Stimulated activated CD4-positive, alpha-beta T cell treated with anti-CD3 and anti-CD28 coated beads, Interleukin-15, amount 100 ng/mL, for 24 hours (primary cell): ENCODE measurements at places on chromosomes 4 and X.

GRCh38 chr4:100414016-100414790, 103.6 kb downstream of the EMCN start:
- DNase-seq = no peak

DNA sequence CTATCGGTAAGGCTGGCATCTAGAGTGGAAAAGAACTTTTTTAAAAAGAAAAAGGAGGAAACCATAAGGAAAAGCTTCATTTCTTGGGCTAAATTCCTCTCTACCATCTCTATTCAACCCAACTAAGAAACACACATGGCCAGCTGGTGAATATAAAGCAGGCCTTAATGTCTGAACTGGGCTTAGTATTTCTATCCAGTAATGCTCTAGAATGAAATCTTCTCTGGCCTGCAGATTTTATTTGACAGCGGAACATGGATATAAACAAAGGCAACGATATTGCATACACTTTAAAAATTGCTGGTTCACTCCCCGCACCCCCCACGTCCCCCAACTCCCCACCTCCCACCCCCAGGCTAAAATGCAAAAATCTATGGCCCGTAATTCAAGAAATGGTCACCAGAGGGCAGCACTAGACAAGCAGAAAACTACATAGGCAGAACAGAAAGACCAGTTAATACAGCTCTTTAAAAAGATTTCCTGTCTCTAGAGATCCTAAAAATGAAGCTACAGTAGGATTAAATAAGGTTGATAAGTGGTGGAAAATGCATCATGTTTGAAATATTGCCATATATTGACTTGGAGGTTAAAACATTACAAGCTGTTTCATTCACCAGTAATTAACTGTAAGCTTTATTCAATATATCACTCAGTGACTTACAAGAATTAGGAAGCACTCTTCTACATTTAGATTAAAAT, 155.2 kb upstream of the GALNT7 start:
- DNase-seq = peak; percentile 51

DNA sequence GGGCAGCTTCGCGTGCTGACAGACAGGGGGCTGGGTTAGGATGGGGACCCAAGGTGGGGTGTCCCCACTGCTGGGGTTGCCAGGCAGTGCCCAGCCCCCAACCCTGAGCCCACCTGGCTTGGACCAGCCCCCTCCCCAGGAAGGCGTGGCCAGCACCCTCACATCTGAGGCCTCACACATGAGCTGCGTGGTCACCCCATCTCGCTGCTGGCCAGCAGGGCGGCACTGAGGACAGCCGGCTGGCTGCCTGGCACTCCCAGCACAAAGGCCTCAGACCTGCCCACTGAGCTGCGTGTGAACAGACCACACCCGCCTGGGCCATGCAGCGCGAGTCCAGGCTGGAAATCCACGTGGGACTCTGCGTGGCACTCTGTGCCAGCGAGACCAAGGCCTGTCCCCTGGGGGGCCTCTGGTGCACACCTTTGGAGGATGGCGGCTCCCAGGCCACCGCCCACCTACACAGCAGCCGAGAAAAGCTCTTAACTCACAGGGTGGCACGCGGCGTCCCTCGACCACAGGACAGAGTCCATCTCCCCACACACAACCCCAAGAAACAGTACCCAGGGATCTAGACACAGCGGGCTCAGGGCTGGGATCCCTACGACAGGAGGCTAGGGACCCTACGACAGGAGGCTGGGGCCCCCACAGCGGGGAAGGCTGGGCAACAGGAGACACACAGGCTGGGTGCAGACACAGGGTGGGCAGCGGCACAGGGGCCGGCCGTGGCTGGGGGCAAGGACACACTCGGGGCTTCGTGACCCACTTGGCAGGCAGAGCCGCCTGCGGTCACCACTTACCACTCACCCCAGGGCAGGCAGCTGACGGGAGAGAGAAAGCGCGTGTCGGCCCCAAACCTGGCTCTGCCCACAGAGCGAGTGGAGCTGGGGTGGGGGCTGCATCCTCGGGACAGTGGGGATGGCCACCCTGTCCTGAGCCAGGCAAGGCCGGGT, 9.8 kb downstream of the DGKQ start:
- DNase-seq = no peak

- DNase-seq = no peak
Observed at GRCh38 chr4:10662937-10663336, 21.6 kb downstream of the CLNK start.

- no peak for DNase-seq
Observed at GRCh38 chrX:53194308-53194707, 30.7 kb downstream of the KDM5C start.

DNA sequence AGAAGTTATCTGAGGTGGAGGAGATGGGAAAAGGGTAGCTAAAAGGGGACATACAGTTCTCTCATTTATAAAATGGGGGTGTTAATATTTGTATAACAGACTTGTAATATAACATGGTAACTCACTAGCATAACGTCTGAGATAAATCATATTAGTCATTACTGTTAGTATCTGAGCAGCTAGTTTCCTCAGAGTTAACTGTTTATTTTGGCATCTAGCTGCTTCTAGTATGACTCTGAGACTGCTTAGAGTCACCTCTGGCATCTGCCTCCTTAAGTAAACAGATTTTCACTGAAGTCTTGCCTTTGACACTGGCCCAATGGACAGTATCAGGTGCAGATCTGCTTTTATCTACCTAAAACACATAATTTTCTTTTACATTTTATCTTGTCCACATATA, 58.1 kb downstream of the SLC30A9 start:
- DNase-seq = no peak

- no peak for DNase-seq
Observed at GRCh38 chr4:149534779-149535178, 280.9 kb downstream of the IQCM start.

DNA sequence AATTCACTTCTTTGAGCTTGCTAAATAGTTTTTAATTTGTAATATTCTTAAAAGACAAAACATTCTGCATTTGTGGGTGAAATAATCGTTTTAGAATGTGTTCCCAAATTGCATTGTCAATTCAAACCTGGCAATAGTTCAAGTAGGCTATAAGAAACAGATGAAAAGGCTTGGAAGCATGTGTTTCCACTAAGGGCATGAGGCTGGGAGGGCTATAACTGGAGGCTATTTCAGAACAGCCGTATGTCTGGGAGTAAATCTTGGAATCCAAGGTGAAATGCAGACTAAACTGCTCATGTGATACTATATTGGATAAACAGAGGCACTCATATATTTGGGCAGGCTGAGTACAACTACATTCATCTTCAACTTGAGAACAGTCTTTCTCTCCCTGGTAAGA, 117.4 kb upstream of the GRPR start:
- DNase-seq = no peak

DNA sequence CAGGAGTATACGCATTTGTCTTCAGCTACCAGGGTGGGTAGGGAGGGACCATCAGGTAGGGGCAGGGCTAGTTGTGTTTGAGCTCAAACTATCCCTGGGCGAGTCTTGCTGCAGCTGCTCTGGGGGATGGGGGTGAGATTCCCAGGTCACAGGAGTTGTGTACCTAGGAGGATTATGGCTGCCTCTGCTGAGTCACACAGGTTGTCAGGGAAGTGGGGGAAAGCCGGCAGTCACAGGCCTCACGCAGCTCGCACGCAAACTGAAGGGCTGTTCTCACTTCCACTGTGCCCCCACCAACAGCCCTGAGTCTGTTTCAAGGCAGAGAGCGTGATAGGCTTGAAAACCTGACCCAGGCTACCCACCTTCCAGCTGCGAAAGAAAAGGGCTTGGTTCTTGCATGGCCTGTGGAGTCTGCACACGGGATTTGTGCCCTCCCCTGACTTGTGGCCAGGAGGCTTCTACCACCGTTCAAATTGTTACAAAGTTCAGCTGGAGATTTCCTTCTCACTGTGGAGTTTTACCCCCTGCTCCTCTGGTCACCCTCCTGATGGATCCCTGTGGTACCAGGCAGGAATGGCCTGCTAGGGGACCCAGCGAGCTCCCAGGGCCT, 63.8 kb downstream of the ARFIP1 start:
- DNase-seq = no peak

DNA sequence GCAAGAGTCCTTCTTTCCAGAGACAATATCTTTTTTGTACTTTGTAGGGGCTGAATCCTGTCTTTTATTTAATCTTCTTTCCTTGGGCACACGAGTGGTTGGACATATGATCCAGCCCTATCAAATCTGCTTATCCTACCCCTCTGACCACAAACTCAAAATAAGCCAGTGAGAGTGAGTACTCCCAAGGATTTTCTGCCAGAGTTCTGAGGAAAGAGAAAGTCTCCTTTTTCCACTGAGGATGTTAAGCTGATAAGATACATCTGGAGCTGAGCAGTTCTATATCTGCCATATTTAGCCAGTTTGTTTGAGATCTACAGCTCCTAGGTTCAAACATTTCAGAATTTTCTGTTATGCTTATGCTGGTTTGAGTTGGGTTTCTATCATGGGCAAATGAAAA, 134.8 kb upstream of the NWD2 start:
- DNase-seq = no peak

DNA sequence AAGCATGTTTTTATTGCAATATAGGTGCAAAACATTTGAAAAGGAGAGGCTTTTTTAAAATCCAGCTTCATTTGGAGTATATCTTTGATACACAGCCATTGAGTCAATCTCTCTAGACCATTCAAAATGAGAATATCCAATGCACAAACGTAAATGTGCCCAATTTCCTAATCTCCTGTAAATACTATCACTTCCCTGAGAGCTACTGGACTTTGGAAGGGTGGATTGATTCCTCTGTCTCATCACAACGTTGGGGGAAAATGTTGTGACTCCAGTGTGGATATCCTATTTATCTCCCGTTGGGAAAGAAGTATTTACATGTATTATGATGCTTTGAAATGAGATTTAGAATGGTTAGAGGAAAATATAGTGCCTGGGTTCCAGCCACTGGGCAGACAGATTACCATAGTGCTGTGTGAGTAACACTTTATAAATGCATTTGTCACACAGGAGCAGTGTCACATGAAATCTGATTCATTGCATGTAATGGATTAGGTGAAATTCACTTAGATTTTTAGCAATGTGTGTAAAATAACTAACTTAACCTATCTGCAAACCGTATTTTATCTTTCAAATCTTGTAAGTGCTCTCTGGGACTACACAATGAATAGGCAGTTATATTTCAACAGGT, 64.4 kb upstream of the VCX3A start:
- no peak for DNase-seq

DNA sequence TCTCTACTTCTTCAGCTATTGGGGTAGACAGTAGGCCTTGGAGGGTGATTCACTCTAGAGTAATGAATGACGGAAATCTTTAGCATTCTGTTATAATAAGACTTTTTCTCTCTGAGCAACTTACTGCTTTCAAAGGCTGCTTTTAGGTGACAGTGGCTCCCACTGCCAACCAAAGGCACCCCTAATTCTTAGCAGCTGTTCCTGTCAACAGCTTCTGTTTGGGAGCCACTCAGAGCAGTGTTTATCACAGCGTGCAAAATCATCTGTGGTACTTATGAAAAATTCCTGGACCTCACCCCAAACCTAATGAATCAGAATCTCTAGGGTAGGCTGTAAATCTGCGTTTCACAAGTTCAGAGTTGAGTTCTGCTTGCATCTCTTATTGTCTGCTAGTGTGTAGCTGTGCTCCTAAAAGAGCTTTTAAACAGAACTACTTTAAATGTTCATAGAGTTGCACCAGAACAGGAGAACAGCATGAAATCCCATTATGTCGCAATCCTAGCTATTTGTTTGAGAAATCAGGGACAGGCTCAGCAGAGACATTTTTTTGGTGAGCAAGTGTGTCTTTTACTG, 52.8 kb upstream of the POU4F2 start:
- no peak for DNase-seq

- DNase-seq = no peak
Observed at GRCh38 chrX:111352424-111352823, 59.6 kb downstream of the DCX start.

- DNase-seq = no peak
Observed at GRCh38 chrX:16403808-16404207, 236.5 kb downstream of the MAGEB17 start.

DNA sequence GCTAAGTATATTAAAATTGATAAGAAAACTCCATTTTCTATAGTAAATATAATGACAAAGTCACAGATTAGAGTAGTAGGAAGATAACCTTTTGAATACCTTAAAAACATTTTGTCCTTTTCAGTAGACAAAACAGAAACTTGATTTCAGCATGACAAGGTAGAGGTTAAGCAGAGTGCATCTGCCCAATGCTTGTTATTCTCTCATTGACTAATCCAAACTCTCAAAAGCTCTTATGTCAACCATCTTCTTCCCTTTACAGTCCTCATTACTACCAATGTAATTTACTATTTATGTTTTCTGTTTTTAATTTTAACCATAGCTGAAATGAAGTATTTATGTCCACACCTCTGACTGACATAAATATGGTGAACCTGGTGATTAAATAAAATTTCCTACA, 11.1 kb downstream of the NIPAL1 start:
- DNase-seq = no peak

DNA sequence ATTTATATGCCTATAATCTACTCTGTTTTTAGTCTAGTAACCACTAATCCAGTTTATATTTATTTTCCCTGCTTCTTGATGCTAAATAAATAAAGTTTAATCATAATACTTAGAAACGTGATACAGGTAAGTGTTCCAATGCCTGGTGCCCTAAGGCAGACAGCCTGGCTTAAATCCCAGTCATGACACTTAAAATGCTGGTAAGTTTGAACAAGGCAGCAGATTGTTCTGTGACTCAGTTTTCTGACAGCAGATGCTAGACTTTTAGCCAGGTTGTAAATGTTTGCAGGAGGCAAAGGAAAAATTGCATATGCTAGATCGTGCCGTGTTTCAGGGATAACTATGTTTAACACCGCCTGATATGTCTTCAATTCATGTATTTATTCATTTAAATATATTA, 2661.6 kb downstream of the PCDH7 start:
- DNase-seq = no peak

- no peak for DNase-seq
Observed at GRCh38 chrX:24619647-24620046, 27.5 kb downstream of the PCYT1B start.

DNA sequence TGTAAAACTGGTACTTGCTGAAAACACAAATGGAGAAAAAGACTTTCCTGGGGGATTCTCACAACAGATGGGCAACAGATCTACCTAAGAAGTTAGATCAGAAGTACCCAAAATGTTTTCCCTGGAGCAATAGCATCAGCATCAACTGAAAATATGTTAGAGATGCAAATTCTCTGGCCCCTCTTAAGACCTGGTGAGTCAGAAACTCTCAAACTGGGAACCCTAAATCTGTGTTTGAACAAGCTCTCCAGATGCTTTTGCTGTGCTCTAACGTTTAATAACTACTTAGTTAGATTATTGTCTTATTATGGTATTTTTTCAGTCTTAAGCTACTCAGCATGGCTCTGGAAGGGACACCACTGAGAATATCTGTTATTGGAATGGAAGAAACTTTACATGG, 55.2 kb upstream of the TRPC3 start:
- DNase-seq = no peak

GRCh38 chr4:103499094-103499493, 220.7 kb downstream of the TACR3 start:
- DNase-seq = no peak
